ENCODE measurements at places on chromosomes 1 and 21.

DNA sequence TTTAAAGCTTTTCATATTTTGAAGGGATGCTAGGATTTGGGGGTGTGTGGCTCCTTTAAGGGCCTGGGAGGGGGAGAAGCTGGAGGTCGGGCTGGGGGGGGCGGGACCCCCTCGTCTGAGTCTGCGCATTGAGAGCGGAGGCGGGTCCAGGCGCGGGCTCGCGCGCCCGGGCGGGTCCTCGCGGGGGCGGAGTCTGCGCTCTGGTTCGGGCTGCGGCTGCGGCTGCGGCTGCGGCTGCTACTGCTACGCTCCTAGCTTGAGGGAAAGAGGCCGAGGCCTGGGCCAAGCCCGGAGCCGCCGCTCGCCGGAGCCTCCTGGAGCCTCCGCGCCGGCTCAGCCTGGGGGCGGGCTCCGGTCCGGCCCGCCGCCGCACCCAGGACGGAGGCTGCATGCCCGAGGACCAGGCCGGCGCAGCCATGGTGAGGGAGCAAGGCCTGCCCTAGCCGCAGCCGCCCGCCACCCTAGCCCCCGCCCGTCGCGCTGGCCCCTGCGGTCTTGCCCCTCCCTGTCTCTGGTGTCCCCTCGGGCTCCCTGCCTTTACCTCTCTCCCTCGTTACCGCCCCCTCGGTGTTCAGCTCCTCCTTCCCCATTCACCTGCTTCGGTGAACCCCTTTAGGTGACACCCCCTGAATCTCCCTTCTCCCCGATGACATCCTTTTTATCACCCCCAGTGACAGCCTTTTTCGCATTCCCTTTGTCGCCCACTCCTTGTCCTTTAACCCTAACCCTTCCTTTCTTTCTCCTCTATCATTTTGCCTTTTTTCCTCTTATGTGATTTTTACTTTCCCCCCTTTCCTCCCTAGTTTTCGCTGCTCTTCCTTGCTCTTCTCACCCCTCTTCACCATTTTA, at the start of gene ZYG11B:
TSS of gene ZYG11B (plus strand) at position 189 of the 849 bp plus-strand sequence. CDS start at position 390, 201 bp downstream.
- peak; percentile 89 for DNase-seq

- no peak for DNase-seq
Measured at GRCh38 chr1:178798232-178798861, 72.5 kb downstream of the ANGPTL1 start.

DNA sequence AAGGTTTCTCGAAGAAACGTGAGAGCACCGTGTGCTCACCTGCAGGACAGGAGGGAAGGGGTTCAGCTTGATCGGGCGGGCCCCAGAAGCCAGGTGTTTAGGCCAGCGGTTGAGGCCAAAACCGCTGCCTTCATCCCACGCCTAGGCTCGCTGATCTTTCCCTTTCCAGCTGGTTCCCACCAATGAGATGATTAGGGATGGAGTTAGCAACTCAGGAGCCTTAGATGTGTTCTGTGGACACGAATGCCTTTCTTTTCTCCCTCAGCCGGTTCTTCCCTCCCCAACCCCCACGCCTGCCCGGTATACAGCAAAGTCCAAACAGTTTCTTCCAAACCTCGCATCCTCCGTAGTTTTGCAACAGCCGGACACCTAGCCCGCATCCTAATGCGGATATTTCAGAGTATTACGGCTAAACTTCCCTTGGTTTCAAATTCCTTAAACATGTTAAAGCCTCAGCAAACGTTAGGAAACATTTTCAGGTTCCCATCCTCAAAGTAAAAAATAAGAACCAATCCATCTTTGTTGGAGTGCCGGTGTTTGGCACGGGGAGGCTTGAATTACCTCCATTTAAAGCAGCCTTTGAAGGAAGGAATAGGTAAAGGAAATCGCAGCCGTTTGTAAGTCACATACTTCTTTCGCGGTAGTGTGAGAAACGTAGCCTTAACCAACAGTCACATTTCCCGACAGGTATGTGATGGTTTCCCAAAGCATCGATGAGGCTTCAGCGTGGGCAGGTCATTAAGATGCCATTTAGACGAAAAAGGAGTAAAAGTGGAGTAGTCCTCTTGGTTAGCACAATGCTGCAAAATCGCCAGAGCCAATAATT, 1.1 kb downstream of the LRRC8C start:
- DNase-seq = peak; percentile 44

DNA sequence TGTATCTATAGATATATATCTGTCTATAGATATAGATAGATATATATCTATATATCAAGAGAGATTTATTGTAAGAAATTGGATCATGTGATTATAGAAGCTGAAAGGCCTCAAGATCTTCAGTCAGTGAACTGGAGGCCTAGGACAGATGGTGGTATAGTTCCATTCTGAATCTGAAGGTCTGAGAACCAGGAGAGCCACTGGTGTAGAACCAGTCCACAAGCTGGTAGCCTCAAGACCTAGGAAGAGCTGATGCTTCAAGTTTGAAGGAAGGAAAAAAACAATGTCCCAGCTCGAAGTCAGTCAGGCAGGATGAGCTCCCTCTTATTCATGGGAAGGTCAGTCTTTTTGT, 213.2 kb upstream of the JUN start:
- DNase-seq = no peak

DNA sequence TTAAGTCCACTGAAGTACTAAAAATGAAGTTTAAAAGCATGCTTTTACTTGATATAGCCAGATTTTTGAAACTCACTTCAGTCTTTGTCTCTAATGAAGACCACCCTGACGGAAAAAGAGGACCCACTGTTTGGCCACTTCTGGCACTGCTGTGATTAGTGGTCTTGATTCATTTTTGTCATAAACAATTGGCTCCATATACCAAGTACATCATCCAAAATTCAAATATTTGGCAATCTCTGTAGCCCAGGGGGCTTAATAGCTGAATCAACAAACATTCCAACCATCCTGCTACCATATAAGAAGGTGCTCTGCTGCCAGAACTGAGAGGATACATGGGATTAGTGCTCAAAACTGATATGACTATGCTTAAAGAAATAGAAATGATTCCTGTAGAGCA, 156.0 kb downstream of the COL24A1 start:
- DNase-seq = no peak

- no peak for DNase-seq
Measured at GRCh38 chr21:36973986-36974850, 7.7 kb upstream of the HLCS start.

DNA sequence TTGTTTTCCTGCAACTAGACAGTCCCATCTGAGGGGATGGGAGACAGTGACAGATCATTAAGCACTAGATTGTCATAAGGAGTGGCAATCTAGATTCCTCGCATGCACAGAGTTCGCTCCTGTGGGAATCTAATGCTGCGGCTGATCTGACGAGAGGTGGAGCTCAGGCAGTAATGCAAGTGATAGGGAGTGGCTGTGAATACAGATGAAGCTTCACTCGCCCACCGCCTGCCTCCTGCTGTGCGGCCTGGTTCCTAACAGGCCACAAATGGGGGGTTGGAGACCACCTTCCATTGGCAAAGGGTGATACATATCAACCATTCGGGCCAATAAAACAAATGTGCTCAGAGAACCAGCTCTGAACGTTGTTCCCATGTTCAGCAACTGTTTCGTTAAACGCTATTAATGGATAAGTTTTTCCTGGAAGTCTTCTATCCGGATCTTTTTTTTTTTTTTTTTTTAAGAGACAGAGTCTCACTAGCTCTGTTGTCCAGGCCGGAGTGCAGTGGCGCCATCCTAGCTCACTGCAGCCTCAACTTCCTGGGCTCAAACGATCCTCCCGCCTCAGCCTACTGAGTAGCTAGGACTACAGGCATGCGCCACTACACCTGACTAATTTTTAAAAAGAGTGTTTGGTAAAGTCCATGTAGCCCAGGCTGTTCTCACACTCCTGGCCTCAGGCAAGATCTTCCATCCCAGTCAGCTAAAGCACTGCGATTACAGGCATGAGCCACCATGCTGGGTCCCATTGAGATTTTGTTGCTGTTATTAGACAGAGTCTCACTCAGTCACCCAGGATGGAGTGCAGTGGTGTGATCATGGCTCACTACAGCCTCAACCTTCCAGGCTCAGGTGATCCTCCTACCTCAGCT, 8.7 kb upstream of the RSRP1 start:
- DNase-seq = no peak

- no peak for DNase-seq
Measured at GRCh38 chr1:1947493-1947892, 28.4 kb upstream of the TMEM52 start.

- DNase-seq = no peak
Measured at GRCh38 chr1:169648709-169649108, 18.8 kb upstream of the SELP start.

DNA sequence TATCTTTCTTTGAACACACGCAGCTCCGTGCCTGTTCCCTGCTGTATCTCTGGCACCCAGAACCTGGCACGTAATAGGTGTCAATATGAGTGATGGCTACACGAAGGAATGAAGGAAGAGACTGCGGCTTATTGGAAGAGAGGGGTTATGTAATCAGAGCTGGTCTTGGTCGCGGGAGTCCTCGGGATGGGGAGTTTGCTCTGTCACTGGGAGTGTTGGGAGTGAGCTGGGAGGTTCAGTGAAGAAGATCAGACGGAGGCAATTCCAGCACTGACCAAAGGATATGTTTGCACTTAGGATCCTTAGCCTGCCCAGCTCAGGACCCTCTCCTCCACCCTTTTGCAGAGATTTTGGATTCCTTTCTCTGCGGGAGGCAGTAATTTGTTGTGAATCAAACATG, 709.1 kb downstream of the PTPRU start:
- no peak for DNase-seq

DNA sequence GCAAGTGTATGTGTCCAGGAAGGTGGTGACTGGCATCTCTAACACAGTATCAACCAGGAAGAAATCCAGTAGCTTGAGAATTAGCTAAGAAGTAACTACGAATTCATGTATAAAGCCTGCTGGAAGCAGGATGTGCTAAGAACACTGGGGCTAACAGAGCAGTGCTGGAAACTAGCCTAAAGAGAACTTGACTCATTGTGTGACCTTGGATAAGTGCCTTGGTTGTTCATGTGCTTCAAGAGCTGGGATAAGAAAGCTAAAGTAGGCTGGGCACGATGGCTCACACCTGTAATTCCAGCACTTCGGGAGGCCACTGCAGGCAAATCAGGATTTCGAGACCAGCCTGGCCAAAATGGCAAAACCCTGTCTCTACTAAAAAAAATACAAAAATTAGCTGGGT, 186.9 kb downstream of the RRAGC start:
- DNase-seq = no peak

DNA sequence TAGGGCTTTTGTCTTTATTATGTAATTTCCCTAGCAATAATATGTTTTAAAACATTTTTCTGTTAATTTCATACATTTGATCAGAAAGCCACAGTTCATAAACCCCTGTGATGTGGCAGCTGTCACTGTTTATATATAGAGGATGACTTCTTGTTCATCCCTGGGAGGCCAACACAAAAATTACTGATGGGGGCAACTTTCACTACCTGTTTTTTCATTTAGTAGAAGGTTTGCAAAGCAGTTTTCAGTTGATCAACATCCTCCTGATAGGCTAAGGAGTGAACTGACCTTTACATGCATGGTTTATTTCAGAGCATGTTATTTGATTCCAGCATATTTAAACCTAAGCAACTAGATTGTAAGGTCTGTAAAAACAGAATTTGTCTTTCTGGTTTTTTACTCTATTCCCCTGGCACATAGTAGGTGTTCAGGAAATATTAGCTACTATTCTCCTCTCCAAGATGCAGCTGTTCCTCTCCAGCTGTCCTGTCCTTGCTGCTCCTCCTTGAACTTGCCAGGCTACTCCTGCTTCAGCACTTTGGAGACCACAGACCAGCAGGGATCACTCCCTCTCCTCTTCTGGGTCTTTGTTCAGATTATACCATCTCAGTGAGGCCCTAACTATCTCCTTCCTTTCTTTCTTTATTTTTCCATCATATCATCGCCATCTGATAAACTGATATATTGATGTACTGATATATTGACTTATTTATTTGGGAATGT, 54.7 kb downstream of the ROR1 start:
- DNase-seq = no peak

DNA sequence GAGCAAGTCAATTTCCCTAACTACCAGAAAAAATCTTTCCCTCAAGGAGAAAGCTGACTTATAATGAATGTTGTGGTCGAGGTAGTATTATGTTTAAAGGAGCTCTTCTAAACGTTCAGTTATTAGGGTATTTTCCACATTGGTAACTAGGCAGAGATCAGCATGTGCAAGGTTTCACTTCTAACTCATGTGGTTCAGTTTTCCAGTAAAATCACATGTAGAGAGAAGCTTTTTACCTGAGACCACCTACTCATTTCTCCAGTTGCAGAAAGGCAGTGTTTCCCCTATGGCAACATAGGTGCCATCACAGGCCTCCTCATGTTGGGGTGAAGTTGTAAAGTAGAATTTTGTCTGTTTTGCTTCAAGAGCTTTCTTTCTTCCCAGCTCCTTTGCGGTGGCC, 23.7 kb downstream of the IL23R start:
- DNase-seq = no peak

- DNase-seq = no peak
Measured at GRCh38 chr1:172997941-172998361, 52.8 kb downstream of the TNFSF18 start.

DNA sequence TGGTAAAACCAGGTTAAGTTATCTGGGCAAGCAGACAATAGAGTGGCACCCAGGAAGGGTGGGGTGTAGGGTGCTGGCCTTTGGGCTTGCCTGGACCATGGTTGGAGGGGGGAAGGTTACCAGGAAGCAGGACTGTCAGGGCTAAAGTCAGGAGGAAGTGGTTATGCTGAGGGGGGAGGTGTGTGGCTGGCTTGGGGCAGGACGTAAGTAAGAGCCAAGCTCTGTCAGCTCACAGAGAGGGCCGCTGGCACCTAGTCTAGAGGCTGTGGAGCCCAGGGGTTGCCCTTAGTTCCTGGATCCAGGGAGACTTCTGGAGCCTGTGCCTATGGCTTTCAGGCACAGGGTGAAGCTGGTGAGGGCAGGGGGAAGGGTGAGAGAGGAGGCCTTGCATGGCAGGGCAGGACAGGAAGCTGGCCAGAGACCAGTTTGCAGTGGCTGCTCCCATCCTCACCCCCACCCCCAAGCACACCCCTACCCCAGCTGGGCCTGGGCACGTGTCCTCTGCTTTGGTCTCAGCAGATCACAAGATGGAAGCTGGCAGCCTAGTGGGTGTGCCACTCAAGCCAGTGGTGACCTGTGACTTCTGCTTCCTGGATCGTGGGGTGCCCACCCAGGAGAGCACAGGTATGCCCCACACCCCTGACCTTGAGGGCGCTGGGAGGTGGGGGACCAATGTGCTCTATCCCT, 20.5 kb upstream of the SMYD3 start:
- DNase-seq = no peak

GRCh38 chr1:205518661-205519540, 14.4 kb downstream of the CDK18 start:
- DNase-seq = peak; percentile 90
